NCI-H1694 (cell line): ENCODE measurements at places on chromosomes 3 and 15.

DNA sequence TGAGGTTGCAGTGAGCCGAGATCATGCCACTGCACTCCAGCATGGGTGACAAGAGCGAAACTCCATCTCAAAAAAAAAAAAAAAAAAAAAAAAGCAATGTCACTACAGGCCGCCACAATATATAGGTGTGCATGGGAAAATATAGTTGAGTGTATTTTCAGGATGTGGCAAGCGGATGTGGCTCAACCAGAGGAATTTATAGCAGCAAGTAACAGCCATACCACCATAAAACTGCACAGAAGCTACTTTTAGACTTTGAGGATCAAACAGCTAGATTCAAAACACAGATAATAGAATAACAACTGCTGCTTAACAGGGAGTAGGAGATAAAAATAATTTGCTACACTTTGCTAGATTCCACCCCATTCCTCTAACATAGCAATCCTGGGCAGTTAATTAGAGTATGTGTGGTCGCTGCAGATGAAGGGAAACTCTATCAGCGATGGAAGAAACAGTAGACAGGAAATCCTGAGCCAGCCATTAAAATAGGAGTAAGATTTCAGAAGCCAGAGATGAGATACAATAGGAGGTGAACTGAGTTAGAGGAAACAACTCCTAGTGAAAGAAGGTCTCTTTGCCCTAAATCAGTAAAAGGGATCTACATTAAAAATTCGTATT lies 318.7 kb upstream of the STT3B start:
- DNase-seq = no peak

DNA sequence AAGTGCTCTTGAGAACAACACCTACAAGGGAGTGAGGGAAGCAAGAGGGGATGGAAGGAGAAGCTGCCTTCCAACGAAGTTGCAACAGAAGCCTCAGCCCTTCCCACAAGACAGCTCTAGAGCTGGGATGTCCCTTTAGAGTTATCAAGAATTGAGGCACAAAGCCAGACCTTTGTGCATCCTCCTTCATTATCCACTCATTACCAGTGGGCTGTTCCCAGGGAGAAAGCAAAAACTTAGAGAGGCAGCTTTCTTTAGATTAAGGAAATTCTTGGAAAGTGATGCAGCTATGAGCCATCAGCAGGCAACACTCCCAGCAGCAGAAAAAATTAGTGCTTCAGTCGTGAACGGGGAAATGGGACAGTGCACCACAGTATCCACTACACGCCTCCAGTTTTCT lies 10.6 kb upstream of the CD96 start:
- DNase-seq = no peak

GRCh38 chr3:197186887-197187588 lies 111.4 kb downstream of the DLG1 start:
- peak; percentile 88 for DNase-seq

DNA sequence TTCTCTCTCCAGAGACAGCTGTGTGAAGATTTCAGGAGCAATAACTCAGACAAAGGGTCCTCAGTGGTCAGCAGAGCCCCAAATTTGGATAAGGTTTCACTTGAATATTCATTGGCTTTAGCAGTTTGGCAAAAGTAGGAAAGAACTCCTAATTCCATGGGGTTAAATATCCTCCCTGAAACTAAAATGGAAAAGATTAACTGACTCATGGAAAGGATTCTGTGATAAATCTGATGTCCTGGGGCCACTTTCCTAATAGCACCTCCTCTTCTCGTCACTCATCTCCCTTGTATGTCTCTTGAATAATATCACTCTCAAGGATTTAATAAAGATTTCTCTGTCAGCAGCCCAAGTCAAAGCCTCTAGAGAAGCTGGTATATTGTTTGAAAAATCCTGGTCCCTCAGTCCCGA lies 33.3 kb upstream of the TBC1D23 start:
- DNase-seq = no peak

DNA sequence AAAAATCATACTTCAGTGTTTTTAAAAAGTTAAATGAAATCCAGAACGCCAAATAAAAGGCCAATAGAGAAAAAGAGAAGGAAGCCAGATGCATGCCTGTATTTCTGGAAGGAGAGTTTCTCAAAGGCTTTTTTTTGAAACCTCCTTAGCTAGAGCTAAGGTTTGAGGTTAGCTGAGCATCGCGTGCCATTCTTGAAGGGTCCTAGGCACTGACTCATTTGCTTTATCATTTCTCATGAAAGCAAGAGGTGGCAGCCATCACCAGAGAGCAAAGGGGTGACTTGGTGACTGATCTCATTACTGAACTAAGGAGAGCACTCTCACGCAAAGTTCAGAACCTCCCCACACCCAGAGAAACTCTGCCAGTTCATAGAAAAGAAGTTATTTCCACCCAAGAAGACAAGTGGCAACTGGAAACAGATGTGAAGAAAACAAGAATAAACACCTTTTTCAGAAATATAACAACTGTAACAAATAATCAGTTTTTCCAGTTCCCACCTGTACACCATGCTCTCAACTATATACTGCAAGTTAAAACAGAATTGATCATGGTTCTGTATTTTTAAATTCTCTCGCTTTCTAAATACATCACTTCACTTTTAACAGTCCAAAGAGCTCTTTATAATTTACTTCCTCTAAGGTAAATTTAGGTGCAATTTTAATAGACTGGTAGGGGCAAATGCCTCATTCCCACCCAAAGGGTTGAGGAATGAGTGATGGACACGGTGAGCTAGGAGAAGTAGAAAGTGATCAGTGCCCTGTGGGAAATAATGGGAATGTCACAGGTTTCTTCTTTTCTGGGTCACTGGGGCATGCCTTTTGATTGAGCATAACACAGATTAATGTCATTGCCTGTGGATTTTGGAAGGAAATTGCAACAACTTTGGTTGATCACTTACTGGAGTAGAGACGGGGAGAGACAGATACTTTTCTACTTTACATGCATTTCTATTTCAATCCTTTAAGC lies 24.7 kb downstream of the GPR15 start:
- no peak for DNase-seq
